ENCODE measurements at places on chromosomes 4 and X. TPM values are rescaled to one million over a fixed set of nuclear protein-coding genes. Genes with fewer than 3 reads are reported as not detected.

The ADRA2C gene
- total RNA-seq: not detected

The FGF2 gene
- 0.13 TPM for total RNA-seq

The LDB2 gene
- total RNA-seq: not detected

The AREG gene
- total RNA-seq: 0.67 TPM

The MAGEE2 gene
- total RNA-seq: not detected

The ENAM gene
- not detected for total RNA-seq

The GDPD2 gene
- total RNA-seq: not detected

The FAM114A1 gene
- 0.20 TPM for total RNA-seq

The SH3D19 gene
- total RNA-seq: not detected

The CYSLTR1 gene
- 0.29 TPM for total RNA-seq

The CASP6 gene
- total RNA-seq: 19.1 TPM

The SCD5 gene
- 1.6 TPM for total RNA-seq

The MAGEA9B gene
- total RNA-seq: not detected

The CENPI gene
- 17.5 TPM for total RNA-seq

The USP51 gene
- 1.5 TPM for total RNA-seq

The FABP2 gene
- total RNA-seq: not detected

The SUPT20HL2 gene
- not detected for total RNA-seq

The CRMP1 gene
- not detected for total RNA-seq

The GLRA3 gene
- not detected for total RNA-seq

The DMD gene
- 0.27 TPM for total RNA-seq

The PPP1R2C gene
- total RNA-seq: not detected

The HAUS7 gene
- 58.8 TPM for total RNA-seq

The SORBS2 gene
- total RNA-seq: not detected

The UCHL1 gene
- total RNA-seq: 3.0 TPM

The FGFBP2 gene
- total RNA-seq: 8.2 TPM

The HS6ST2 gene
- total RNA-seq: 0.14 TPM

The NEUROG2 gene
- total RNA-seq: 0.16 TPM

The CT47C1 gene
- not detected for total RNA-seq

The PAGE5 gene
- not detected for total RNA-seq

The NLGN4X gene
- not detected for total RNA-seq

The GPR34 gene
- 0.52 TPM for total RNA-seq
